ENCODE measurements at places on chromosomes 6 and 20.

- no peak for DNase-seq
Measured at GRCh38 chr6:143843677-143843999, 500 bp downstream of the LTV1 start.

- no peak for DNase-seq
Measured at GRCh38 chr6:156862711-156863110, 85.5 kb downstream of the ARID1B start.

DNA sequence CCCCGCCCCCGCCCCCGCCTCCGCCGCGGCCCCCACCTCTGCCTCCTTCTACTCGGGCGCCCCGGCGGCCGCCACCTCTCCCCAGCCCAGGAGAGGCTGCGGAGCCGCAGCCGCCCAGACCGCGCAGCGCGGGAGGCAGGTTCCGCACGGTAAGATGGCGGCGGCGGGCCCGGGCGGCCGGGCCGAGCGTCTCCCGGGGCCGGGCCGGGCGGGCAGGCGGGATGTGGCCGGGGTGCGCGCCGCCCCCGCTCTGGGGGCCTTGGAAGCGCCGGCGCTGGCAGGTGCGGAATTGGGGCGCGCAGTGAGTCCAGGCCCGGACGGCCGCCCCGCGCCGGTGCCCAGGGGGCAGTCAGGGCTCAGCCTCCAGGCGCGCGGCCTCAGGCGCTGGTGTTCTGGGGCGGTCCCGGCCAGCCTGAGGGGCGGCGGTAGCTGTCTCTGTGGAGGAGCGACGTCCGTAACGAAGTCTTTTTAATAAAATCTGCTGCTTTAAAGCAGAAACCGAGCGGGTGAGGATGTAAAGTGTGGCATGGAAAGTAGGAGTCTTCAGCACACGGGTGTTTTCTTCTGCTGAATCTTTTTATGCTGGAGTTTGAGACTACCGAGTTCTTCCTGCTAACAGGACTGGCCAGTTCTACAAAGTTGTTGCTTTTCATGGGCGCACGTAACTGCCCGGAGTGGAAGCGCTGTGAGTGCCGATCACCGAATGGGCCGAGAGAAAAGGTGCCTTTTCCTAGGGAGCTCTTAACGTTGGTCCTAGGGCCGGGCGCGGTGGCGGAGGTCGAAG lies at the start of gene GID8:
TSS of gene GID8 (plus strand) at position 43 of the 784 bp plus-strand sequence. CDS start 3,356 bp downstream, outside the sequence.
- no peak for DNase-seq

DNA sequence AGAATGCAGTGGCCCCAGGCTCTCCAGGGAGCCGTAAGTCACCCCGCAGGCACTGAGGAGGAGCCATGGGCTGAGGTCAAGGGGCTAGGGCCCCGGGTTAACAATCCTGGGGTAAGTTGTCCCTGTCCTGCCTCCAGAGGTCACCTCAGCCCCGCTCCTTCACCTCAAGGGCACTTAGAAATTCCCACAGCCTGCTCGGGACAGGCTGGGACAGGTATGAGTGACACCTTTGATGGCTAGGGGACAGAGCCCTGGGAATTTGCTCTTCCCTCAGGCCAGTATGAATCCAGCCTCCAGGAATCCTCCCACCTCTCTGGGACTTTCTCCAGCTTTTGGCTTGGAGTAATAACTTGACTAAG lies 3.5 kb upstream of the GRM4 start:
- no peak for DNase-seq

DNA sequence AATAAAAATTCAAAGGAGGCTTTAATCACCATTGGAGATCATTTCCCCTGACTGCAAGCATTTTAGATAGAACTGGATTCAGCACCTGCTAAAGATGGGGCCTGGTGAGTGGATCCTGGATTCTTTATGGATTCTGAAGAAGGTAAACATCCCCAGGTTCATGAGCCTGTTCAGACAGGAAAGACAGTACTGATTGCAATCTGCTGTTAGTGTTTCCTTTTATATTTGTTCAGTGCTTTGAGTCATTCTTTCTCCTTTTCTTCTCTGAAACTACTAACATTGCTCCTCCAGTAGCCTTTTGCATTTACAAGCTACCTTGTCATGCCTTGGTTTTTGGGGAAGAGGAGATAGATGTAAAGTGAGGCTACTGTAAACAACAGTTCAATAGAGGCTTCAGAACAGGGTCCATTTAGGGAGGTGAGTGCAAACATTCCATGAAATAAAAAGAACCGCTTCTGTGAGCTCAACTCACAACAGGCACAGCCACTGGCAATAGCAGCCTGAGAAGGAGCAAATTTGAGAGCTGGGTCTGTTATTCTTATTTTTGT lies 66.4 kb upstream of the PRL start:
- DNase-seq, result no peak

GRCh38 chr20:25541676-25542075 lies 43.7 kb downstream of the NINL start:
- no peak for DNase-seq

DNA sequence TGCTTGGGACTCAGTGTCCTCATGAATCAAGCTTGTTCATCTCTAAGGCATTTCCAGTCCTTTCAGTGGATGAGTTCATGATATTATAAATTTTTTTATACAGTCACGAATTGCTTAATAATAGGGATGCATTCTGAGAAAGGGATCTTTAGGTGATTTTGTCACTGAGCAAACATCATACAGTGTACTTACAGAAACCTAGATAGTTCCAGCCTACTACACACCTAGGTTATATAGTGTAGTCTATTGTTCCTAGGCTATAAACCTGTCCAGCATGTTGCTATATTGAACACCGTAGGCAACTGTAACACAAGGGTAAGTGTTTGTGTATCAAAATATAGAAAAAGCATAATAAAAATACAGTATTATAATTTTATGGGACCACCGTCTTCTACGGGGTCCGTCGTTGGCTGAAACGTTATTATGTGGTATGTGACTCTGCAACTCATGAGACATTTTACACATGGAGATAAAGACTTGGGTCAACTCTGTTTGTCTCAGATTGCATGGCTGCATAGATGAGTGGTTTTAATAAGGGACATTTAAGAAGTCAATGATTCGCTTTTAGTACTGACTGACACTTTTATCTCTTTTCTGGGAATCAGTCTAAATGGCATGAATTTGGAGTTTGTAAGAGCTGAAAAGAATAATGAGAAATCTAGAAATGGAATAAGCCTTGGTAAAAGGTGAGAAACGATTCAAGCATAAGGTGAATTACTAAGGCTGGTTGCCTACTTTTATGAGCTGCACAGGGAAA lies 33.2 kb downstream of the CLIC5 start:
- DNase-seq, result no peak

Measured in neuronal stem cell (in vitro differentiated cells).